ENCODE measurements at places on chromosomes 1 and 21.

DNA sequence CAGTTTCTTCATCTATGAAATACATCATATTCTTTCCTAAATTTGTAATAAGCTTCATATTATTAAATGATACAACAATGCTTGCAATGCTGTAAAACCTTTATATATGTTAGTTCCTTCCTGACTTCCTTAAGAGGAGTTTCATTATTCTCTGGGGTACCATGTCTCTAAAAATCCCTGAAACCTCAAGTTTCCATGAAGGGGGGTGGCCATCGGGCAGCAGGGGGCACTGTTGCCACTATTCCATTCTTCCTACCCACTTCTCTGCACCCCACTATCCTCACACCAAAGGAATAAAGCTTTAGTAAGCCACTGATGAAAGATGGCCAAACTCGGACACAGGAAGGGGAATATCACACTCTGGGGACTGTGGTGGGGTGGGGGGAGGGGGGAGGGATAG lies 9.0 kb upstream of the DMRTB1 start:
- H3K27me3 ChIP-seq = peaks cover 2% of the 10 kb centered on the region
- H3K36me3 ChIP-seq = no peaks in the 10 kb centered on the region
- no peaks in the 10 kb centered on the region for H3K4me1 ChIP-seq
- H3K27ac ChIP-seq = no peak overlapping the region
- no peak for DNase-seq

DNA sequence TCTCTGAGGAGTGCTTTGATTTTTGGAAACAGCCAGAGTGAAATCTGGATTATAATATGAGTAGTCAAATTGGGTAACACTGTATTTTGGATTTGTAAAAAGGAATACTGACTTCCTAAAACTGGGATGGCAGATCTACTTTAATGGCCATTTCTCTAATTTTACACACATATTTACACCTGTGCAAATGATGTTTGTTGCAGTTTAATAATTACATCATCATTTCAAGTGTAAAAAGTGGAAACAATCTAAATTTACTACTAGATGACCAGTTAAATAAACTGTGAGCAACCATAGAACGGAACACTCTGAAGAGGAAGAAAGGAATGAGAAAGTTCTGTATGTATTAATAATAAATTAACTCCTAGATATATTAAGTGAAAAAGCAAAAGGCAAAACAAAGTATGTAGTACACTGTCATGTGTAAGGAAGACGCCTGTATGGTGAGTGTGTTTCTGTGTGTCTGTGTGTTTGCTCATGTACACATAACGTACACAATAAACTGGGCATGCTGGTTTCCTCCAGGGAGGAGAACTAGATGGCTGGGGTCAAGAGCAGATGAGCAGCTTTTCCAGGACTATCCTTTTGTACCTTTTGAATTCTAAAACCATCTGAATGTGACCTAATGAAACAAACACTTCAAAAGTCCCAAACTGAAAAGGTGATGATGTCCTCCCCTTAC lies 2.9 kb upstream of the RHEX start:
- DNase-seq = no peak
- no peak overlapping the region for H3K4me3 ChIP-seq
- no peaks in the 10 kb centered on the region for H3K36me3 ChIP-seq
- H3K27ac ChIP-seq = no peak overlapping the region

DNA sequence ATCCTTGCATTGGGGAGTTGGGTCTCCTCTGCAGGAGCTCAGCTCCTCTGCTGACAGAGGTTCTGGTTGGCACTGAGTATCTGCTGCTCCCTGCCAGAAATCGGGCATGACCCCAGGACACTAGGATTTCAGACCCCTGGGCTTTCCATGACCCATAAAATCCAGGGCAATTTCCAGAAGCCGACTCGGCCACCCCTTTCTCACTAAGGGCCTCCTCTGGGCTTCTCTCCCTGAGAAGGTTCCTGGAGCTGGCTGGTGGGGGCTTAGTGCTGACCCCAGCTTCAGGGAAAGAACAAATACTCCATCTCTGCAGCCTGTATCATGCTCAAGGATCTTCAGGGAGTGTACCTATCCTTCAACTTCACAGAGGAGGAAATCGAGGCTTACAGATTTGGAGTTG lies 603.4 kb downstream of the PTPRU start:
- peaks cover 2% of the 10 kb centered on the region for H3K27me3 ChIP-seq
- no peak overlapping the region for H3K27ac ChIP-seq
- H3K36me3 ChIP-seq = no peaks in the 10 kb centered on the region
- no peak overlapping the region for H3K4me3 ChIP-seq
- H3K4me1 ChIP-seq = no peaks in the 10 kb centered on the region
- DNase-seq = no peak

- no peaks in the 10 kb centered on the region for H3K36me3 ChIP-seq
- no peaks in the 10 kb centered on the region for H3K4me1 ChIP-seq
- H3K4me3 ChIP-seq = no peak overlapping the region
- no peaks in the 10 kb centered on the region for H3K27me3 ChIP-seq
Observed at GRCh38 chr1:214707306-214708087, 104.5 kb downstream of the CENPF start.

DNA sequence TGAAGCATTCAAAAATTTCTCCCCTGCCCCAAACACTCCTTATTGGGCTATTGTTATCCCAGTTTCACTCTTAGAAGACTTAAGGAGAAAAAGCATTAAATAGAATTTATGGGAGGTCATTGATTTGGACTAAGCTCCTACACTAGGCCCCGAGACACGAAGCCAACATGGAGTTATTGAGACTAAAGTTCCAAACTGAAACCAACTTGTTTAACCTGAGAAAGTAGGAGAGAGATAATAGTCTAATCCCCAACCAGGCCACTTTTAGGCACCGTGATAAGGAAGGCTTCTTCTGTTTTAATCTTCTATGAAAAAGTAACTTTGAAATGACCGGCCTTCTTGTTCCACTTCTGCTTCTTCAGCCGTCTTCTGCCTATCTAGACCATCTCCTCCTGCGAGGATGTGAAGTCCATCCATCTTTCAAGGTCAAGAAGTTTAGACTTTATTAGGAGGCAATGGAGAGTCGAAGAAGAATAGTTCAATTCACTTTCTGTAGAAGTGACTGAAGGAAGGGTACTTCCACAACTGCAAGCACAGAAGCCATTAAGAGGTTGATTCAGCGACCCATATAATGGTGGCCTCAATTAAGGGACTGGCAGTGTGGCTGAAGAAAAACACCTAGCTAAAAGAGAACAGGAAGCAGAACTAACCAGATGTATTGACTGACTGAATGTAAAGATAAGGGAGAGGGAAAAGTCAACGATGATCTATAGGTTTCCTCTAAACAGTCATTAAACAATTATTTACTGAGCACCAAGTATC lies 428.8 kb downstream of the SMYD3 start:
- H3K27me3 ChIP-seq = no peaks in the 10 kb centered on the region
- no peak for DNase-seq
- H3K27ac ChIP-seq = peak overlapping the region; percentile 51
- H3K4me1 ChIP-seq = peaks cover 3% of the 10 kb centered on the region
- no peaks in the 10 kb centered on the region for H3K36me3 ChIP-seq
- H3K4me3 ChIP-seq = no peak overlapping the region

DNA sequence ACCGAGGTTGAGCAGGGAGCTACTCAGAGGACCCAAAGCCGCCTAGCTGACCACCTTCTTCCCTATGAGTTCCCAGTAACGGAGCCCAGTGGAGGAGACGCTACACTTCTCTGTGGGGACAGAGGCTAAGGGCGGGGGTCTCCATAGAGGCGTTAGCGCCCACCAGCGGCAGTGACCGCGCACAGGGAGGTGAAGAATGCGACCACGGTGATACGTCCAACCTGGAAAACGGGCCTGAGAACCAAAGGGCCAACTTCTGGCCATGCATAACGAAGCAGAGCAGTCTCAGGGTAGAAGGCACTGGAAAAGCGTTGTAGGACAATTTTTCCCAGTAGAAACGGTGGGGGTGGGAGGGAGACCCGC lies 400 bp upstream of the COG2 start:
- H3K27me3 ChIP-seq = peaks cover 12% of the 10 kb centered on the region
- H3K4me3 ChIP-seq = peak overlapping the region; percentile 97
- peaks cover 53% of the 10 kb centered on the region for H3K4me1 ChIP-seq

- peaks cover 2% of the 10 kb centered on the region for H3K27me3 ChIP-seq
- H3K27ac ChIP-seq = no peak overlapping the region
- no peak for DNase-seq
- no peaks in the 10 kb centered on the region for H3K36me3 ChIP-seq
- H3K4me3 ChIP-seq = no peak overlapping the region
- H3K4me1 ChIP-seq = no peaks in the 10 kb centered on the region
Observed at GRCh38 chr1:183159960-183160359, 26.1 kb upstream of the LAMC2 start.

DNA sequence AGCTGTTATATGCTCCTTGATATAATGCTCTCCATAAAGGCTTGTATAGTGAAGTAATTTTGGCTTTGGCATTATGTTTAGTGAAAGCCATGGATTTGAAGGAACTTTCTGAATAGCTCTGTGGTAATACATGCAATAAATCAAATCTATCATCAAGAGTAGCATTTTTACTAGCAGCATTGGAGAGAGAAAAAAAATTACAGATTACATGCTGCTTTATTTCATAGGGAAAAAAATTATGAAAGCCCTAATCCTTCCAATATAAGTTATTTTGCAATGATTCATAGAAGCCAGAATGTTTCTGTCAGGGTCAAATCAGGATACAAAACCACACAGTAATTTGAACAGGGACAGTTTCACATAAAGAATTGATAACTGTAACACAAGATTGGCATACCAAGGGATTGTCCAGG lies 250.0 kb downstream of the SPATA17 start:
- H3K4me3 ChIP-seq = no peak overlapping the region
- H3K27ac ChIP-seq = no peak overlapping the region
- H3K4me1 ChIP-seq = no peaks in the 10 kb centered on the region
- no peaks in the 10 kb centered on the region for H3K27me3 ChIP-seq
- DNase-seq = no peak

DNA sequence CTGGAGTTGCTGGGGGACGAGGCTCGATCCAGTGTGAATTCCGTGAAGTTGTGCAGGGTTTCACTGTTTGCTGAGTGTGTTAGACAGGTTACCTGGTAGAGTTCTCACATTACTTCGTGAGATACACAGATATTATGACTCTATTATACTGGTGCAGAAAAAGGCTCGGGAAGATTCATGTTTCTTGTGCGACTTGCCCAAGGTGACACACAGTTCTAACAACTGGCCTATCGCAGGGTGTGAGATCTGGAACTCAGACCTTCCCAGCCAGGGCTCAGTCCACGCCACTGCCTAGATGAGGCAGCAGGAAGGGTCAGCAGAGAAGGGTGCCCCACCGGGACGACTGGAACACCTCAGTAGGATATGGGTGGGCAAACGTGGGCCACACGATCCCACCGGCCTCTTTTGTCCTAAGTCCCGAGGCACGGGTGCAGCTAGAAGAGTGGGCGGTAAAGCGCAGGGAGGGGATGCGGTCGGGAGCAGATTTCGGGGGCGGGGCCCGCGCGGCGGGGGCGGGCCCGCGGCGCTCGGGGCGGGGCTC lies 296 bp upstream of the RNPEP start:
- peak overlapping the region; percentile 92 for H3K27ac ChIP-seq
- H3K27me3 ChIP-seq = peaks cover 4% of the 10 kb centered on the region
- H3K4me3 ChIP-seq = peak overlapping the region; percentile 96
- no peak for DNase-seq

DNA sequence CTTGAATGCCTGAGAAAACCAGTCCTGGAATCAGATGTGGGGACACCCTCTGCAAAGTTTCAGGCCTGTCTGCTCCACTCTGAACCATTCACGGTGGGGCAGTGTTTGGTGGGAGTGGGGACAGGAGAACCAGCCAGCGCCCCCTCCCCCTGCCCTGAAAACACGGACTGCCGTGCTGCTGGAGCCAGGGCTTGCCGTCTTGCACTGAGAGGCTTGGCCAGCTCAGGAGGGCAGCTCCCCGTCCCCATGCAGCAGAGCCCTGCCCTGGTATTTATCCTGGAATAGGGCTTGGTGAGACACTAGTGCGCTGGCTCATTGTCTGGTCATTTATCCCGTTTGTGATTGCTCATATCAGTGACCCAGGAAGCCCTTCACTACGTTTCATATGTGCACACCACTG lies 3.9 kb downstream of the S100B start:
- H3K27ac ChIP-seq = peak overlapping the region; percentile 23
- no peaks in the 10 kb centered on the region for H3K27me3 ChIP-seq
- no peak for DNase-seq
- no peak overlapping the region for H3K4me3 ChIP-seq

DNA sequence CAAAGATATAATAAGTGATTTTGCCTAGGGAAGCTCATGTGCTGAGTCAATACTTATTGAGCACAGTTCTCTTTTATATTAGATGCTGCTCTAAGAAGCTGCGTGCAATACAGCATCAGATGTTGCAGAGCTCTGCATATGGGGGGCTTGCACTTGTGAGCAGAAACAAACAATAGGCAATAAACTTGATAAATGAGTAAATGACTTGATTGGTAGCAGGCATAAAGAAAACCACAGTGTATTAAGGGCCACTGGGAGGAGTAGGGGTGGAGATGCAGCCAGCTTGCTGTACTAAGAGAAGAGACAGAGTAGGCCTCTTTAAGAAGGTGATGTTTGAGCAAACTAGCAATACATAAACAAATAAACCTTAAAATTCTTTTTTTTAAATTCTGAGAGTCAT lies 598.5 kb upstream of the ADAMTS5 start:
- no peak for DNase-seq
- no peaks in the 10 kb centered on the region for H3K27me3 ChIP-seq
- H3K4me1 ChIP-seq = no peaks in the 10 kb centered on the region

GRCh38 chr1:165915480-165915879 lies 88.1 kb downstream of the UCK2 start:
- H3K4me1 ChIP-seq = peaks cover 5% of the 10 kb centered on the region
- no peak for DNase-seq
- H3K27ac ChIP-seq = no peak overlapping the region

GRCh38 chr1:214640431-214641213 lies 37.6 kb downstream of the CENPF start:
- DNase-seq = no peak
- no peak overlapping the region for H3K4me3 ChIP-seq
- no peaks in the 10 kb centered on the region for H3K4me1 ChIP-seq
- no peak overlapping the region for H3K27ac ChIP-seq
- no peaks in the 10 kb centered on the region for H3K27me3 ChIP-seq

- DNase-seq = no peak
- no peaks in the 10 kb centered on the region for H3K4me1 ChIP-seq
- no peak overlapping the region for H3K27ac ChIP-seq
- no peaks in the 10 kb centered on the region for H3K36me3 ChIP-seq
Observed at GRCh38 chr1:30166174-30166573, 557.2 kb downstream of the MATN1 start.

GRCh38 chr21:44727757-44728156 lies 16.4 kb upstream of the TSPEAR start:
- H3K27me3 ChIP-seq = peaks cover 15% of the 10 kb centered on the region

GRCh38 chr1:25003457-25004190 lies 73.5 kb upstream of the RUNX3 start:
- no peak overlapping the region for H3K4me3 ChIP-seq
- peak overlapping the region; percentile 59 for H3K27ac ChIP-seq
- H3K36me3 ChIP-seq = no peaks in the 10 kb centered on the region
- H3K27me3 ChIP-seq = peaks cover 5% of the 10 kb centered on the region
- no peak for DNase-seq
